EL (cell line): ENCODE measurements at places on chromosomes 3 and 15.

GRCh38 chr15:47470983-47471382 lies 246.3 kb upstream of the SEMA6D start:
- no peak for DNase-seq

DNA sequence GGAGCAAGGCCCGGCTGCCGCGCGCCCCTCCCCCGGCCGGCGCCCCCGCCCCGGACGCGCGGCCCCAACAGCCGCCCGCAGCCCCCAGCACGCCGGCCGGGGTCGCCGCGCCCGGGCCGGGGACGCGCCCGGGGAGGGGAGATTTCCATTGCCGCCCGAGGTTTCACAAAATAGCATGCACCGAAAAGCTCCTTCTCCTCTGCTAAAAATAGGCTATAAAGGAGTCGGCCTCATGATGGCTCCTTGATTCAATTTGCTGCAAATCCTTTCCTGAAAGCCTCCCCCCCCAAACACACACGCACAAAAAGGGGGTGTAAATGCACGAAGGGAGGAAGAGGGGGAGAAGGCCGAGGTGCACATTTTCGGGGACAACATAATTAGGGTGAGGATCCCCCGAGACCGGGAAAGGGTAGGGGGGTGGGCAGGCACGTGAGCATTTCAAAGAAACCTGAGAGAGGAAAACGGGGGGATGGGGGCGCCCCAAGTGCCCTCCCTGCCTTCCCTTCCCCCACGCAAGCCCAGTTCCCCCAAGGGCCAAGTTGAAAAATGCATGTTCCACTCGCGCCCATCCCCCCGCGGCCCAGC lies 734 bp downstream of the TBL1XR1 start:
- peak; percentile 48 for DNase-seq

DNA sequence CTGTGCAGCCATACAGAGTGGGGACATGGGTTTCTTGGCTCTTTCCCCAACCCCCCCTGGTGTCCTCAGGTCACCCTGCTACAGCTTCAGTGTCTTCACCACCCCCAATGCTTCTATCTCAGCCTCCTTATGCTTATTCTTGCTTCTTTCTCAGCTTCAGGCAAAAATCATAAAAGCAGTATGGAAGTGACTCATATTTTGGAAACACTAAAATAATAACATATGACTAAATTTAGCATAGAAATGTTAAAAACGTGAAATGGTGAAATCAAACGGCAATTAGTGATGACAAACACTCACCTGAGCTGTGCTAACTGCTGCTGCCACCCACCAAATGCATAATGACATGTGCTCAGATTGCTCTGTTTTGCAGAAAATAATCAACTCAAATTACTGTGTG lies 475.2 kb upstream of the EPHA3 start:
- DNase-seq = no peak

DNA sequence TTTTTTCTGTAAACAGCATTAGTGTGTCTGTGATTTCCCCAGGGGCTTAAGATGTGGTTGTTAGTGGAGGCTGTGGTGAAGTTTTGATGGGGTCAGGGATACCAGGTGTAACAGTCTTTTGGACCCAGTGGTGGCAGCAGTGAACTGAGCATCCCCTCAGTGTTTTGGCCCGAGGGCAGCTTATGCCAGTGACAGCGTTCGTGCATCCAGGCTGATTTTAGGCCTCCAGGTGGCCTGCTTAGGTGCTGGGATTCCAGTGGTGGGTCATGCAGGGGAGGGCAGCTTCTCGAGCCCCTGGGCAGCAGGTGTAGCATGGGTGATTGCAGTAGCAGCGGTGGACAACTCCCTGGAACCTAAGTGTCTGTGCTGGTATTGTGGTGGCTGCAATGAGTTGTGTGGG lies 29.2 kb downstream of the STT3B start:
- DNase-seq = no peak

DNA sequence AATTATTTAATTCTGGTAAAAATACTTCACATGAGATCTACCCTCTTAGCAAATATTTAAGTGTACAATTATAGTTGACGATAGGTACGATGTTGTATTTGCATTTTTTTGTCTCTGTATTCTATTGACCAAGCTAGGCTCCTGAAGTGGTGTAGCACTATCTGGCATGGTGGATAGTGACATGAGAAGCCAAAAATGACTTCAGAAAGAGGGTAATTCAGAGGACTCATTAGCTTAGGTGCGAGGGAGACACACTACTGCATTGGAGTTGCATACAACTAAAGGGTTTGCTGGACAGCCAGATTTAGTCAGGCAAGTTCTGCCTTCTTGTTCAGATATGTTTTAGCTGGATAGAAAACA lies 50.6 kb downstream of the KBTBD8 start:
- no peak for DNase-seq

- peak; percentile 45 for DNase-seq
Measured at GRCh38 chr3:58260733-58261132, 23.1 kb downstream of the ABHD6 start.

- DNase-seq = no peak
Measured at GRCh38 chr3:184880276-184881019, 68.5 kb downstream of the VPS8 start.

DNA sequence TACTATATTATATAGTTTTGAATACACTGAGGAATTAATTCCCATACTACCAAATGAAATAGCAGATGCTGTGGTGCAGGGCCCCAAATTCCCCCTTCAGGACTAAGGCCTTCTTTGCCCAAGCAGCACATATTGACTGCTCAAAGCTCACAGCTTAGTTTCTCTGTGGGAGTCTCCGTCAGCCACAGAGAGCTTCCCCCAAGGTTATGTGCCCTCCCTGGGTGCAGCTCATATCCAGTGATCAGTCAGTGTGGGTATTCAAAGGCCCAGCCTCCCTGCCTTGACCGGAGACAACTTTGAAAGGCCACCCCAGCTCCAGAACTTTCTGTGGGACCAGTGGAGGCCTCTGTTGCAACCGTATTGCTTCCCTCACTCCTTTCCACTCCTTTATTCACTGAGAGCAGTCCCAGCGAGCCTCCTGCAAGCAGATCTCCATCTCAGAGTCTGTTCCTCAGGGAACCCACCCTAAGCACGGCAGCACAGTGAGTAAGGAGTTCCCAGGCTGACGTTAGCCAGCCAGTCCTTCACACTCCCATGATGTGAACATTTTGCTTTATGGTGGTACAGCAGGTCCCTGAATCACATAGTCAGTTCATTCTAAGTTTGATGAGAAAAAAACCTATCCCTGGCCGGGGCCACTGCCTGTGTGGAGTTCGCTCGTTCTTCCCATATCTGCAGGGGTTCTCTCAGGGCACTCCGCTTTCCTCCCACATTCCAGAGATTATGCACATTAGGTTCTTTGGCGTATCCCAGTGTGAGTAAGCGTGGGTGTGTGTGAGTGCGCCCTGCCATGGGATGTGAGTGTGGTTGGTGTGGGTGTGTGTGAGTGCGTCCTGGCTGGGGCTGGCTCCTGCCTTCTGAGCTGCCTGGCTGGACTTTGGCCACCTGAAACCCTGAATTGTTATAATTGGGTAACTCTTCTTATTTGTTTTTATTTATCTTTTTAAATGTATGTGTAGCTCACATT lies 64.4 kb upstream of the PPARG start:
- peak; percentile 20 for DNase-seq

GRCh38 chr3:162354356-162354755 lies 857.7 kb downstream of the OTOL1 start:
- DNase-seq = peak; percentile 74

GRCh38 chr3:61252836-61253235 lies 1.6 kb upstream of the FHIT start:
- DNase-seq = no peak

DNA sequence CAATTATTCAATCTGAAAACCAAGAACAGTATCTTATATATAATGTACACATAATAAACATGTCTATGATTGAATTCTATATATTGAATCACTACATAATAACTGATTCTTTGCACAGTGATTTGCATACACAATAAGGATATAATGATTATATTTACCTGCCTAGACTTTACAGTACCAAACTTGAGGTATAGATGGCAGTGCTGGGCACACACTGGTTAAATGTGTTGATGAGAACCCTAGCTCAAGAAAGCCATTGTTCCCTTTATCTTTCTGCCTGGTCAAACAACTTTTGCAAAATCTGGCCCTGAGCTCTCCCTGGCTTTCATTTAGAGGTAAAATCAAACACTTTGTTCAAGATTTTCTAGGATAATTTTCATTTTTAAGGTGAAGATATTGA lies 697.7 kb downstream of the TUSC7 start:
- DNase-seq = peak; percentile 15

GRCh38 chr15:84856731-84857417 lies 27.6 kb upstream of the SLC28A1 start:
- no peak for DNase-seq

- peak; percentile 49 for DNase-seq
Measured at GRCh38 chr15:92714077-92714476, 58.5 kb upstream of the FAM174B start.

DNA sequence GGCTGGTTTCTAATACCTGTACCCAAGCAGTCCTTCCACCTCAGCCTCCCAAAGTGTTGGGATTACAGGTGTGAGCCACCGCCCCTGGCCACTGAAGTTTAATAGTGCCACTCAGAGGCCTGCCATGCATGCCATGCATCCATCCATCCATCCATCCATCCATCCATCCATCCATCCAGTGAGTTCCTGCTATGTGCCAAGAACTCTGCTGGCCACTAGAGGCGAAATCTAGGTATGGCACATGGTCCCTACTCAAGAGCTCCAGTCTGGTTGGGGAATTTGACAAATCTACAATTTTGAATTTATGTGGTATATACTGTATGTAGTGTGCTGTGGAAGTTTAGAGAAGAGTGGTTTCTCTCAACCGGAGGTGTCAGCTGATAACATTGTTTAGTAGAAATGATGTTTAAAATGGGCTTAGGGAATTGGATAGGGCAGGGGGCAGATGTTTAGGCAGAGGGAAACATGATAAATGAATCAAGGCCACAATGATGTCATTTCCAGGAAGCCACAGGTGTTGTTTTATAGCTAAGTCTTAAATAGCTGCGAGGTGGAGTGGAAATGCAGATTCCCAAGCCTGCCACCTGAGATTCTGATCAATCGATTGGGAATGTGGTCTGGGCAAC lies 384.4 kb upstream of the C2CD4B start:
- DNase-seq = peak; percentile 38

DNA sequence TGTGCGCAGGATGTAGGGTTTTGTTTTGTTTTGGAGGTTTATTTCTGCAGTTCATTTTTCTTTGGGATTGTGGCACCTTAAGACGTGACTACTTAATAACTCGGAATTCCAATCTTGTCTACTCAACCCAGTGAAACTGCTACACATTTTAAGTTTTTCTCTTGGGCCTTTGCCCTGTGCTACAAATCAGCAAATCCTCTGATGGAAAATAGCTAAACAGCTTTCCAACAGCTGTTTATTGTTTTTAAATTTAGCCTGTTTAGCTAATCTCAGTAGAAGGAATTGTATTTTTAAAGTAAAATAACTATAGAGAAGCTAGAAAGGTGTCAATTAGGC lies 48.4 kb downstream of the OPA1 start:
- DNase-seq = no peak

- peak; percentile 43 for DNase-seq
Measured at GRCh38 chr15:43268111-43269105, 1.7 kb upstream of the TGM5 start.
